ENCODE measurements at places on chromosomes 12 and 14. TPM values are rescaled to one million over a fixed set of nuclear protein-coding genes. Genes with fewer than 3 reads are reported as not detected.

TSHR gene
- 0.50 TPM for total RNA-seq

DNA sequence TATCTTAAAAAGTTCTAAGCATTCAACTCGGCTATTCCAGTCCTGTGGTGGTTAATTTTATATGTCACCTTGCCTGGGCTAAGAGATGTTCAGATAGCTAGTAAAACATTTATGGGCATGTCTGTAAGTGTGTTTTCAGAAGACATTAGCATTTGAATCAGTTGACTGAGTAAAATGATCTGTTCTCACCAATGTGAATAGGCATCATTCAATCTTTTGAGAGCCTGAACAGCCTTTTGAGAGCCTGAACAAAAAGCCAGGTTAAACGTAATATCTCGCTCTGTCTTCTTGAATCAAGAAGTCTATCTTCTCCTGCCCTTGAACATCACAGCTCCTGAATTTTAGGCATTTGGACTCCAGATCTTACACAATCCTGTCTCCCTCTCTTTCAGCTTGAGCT, 1266.1 kb downstream of the LRFN5 start:
- no peak for DNase-seq

DNA sequence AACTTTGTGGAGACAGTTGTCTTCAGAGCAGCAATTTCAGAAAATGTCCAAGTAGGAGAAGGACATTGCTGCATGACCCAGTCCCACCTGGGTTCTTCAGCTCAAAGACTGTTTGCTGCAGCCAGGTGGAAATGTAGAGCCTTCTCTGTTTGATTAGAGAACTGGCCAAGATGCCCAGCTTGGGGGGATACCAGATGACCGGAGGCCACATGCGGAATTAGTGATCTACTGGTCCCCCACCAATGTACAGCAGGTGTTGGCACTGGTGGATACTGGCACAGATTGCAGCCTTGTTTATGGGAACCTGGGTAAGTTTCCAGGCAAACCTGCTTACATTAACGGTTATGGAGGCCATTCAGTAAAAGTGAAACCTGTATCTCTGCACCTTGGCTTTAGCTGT, 555.3 kb downstream of the SLC6A15 start:
- DNase-seq: no peak

- DNase-seq: no peak
Measured at GRCh38 chr12:127570793-127571360, 696.1 kb upstream of the TMEM132C start.

DNA sequence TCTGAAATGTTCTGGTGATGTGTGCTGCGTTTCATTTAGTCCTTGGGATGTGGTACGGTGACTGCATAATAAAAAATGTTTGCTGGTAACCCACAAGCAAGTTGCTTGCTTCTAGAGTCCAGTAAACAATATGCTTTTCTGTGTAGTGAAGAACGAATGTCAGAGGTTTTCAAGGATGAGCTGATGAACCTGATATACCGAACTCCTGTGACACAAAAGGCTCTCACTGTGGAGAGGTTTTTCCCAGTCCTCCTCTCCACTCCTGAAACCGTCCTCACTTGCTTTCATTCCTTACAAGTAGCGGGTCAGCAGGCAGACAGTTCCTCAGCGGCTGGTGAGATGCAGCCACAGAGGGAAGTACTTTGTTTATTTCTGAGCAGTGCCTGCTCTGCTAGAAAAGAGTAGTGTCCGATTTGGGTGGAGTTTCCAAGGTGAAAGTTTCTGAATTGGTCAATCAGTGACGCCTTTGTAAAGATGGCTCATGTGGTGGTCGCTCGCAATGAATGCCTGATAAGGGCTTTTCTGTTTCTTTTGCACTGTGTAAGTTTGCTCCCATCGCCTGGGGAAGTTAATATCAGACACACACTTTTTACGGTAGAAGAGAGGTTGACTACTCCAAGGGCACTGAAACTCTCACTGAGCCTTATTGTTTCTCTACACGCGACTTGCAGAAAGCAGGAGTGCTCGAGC, 3.0 kb downstream of the ETV6 start:
- DNase-seq: no peak

DNA sequence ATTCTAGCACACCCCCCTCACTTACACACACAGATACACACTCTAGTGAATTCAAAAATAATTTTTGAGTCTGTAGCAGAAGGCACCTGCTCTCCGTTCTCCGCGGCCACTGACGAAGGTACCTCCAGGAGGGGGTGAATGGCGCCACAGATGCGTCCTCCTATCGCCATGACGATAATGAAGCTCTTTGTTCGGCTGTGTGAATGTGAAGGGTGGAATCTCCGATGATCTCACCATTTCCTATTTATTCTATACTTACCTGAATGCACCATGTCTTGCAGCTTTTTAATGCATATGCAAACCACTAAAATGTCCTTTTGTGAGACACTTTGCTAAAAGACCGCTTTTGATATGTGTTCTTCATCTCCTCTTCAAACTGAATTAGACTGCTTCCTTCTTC, 162.7 kb downstream of the EGLN3 start:
- no peak for DNase-seq

DNA sequence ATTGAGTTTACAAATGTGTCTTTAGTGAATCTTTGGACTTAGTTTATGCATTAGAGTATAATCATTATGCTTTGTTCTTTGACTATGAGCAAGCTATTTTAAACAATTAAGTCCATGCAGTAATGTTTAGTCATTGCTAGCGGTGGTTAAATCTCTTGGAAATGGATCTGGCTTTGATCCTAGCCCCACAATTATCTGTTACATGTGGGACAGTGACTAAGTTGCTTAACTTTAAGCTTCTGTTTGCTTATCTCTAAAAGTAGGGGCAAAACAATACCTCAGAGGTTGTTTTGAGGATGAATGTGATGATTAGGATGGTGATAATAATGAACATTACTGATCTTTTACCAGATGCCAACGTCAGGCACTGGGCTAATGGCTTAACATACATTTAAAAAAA, 124.2 kb downstream of the NPAS3 start:
- DNase-seq: no peak

GRCh38 chr12:95736631-95737030, 53.9 kb downstream of the NTN4 start:
- no peak for DNase-seq

All from T-helper 17 cell (primary cell).